ENCODE measurements at places on chromosomes 3 and 15.

DNA sequence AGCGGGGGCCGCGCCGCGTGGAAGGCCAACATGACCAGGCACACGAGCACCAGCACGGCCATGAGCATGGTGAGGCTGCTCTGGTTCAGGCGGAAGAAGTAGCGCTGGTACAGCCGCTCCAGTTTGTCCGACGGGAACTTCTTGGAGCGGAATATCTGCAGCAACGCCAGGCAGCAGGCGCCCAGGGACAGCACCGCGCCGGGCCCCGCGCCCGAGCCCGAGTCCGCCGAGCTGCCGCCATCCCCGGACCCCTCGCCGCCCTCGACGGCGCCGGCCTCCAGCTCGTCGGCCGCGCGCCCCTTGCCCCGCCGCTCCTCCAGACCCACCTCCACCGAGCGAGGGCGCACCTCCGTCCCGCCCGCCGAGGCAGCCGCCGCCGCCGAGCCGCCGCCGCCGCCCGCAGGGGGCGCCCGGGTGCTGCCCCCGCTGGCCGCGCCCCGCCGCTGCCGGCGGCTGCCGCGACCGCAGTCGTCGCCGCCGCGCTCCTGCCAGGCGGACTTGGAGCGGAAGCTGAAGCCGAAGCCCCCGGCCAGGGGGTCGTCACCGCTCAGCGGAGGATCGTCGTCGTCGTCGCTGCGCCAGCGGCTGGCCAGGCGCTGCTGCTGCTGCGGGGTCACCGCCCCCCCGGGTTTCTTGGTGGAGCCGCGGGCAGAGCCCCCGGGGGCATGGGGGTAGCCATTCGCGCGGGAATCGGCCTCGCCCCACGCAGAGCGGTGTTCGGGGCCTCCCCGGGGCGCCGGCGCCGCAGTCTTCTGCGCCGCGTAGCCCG lies 957 bp downstream of the ADCY5 start:
- DNase-seq: peak; percentile 32

- DNase-seq: no peak
These were observed 105.2 kb upstream of the BOC start for GRCh38 chr3:113105966-113106660.

DNA sequence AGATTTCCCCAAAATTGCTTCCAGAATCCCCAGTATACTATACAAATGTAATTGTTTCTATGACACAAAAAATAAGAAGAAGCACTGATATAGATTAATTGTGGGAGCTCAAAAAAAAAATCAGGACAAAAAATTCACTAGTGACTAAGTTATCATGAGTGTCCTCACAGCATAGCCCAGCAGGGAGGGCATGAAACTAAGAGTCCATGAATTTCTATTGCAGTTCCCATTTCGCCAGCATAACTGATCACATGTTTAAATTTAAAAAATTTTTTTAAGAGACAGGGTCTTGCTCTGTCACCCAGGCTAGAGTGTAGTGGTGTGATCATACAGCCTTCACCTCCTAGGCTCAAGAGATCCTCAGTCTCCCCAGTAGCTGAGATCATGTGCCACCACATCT lies 10.6 kb downstream of the NCEH1 start:
- DNase-seq: no peak

DNA sequence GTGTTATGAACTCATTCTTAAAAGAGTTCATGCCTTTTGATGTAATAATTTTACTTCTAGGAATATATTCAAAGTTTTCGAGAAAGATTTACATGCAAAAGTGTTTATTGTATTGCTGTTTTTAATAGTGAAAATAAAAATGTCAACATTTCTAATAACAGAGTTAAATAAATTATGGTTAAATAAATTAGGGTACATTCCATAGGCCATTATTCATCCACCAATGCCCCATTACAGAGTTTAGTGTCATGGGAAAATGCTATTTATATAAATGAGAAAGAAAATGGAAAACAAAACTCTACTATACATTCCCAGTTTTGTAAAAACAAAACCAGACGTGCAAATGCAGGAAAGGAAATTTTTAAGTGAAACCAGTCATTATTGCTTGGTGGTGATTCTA lies 538.1 kb upstream of the TBL1XR1 start:
- no peak for DNase-seq

GRCh38 chr15:50304836-50305235 lies 39.3 kb upstream of the HDC start:
- no peak for DNase-seq

GRCh38 chr3:160450846-160451245 lies 1.3 kb upstream of the TRIM59 start:
- DNase-seq: peak; percentile 89

DNA sequence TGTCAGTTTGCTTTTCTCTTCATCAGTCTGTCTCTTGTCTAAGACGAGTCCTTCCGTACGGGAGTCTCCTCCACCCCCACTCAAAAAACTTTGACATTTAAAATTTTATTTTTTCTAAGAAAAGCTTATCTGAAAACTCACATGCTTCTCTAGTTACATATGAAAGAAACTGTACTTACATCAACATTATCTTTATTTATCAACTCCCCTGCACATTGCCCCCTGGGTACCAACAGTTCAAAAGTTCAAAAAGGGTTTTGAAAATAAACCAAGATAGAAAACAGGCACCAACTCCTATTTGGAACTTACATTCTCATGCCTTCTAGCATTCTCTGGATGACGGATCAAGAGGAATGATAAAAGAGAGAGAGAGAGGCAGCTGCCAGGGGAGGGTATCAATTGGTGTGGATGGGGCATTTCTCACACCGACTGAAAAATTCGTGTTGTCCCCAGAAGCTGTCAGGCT lies 182.5 kb downstream of the FOXP1 start:
- DNase-seq: no peak

- DNase-seq: peak; percentile 79
These were observed 19.1 kb upstream of the TM4SF18 start for GRCh38 chr3:149352556-149352955.

DNA sequence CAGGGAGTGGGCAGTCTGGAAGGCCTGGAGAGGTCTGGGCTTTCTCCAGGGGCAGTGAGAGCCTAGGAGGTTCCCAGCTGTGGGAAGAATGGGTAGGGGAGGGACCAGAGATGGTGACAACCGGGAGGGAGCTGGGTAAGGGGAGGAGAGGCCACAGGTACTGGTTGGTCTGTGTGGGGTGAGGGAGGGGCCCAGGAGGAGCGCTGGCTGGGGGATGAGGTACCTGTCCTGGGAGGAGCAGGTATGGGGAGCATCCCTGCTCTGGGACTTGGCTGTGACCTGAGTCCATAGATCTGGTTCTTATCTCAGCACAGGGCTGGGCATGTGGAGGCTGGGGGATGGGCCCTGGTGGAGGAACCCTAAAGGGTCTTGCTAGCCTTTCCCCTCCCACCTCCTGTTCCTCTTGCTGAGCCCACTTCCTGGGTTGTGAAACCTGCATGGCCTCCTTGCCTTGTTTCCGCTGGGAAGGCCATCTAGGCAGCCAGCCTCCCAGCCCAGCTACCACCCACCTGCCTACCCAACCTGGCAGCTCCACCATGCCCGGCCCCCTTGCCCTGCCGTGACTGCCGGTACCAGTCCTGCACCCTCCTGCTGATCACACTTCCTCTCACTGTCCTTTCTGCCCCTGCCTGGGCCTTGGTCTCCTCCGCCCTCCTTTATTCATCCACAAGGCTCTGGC lies 11.0 kb downstream of the PRKCD start:
- no peak for DNase-seq

DNA sequence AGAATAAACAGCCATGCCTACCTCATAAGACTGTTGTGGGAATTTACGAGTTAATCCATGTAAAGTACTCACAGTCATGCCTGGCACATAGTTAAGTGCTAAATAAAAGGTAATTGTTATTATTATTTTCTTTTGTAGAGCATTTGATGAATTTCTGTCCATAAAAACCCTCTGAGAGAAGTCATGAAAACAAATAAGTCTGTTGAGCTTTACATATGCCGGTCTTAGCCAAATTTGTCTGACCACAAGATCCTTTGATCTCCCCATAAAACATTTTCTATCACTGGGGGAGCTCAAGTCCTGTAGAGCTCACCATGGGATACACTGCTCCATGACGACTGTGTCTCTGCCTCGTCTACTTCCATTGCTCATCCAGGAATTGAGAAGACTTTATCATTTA lies 114.0 kb downstream of the MAGI1 start:
- no peak for DNase-seq

- no peak for DNase-seq
These were observed 77.6 kb upstream of the WNT5A start for GRCh38 chr3:55564726-55565125.

DNA sequence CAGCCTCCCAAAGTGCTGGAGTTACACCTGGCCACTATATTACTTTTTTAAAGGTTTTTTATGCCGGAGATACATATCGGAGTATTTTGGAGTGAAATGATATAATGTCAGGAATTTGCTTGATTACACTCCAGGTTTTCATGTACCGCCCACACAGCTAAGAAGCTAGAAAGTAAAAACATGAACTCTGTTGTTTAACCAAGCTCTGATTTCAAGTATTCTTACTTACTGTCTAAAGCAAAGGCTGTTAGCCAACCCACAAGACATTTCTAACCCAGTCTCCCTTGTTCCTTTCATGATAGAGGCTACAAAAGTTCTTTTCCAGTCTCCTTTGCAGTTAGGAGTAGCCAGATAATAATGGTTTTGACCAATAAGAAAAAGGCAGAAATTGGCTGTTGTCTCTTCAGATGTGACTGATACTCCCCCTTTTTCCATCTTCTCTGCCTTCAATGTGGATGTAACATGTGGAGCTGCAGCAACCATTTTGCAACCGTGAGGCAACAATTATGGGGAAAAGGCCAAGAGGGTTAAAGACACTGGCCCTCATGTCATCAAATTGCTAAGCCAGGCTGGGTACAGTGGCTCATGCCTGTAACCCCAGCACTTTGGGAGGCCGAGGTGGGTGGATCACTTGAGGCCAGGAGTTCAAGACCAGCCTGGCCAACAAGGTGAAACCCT lies 6.1 kb upstream of the CP start:
- DNase-seq: peak; percentile 24

DNA sequence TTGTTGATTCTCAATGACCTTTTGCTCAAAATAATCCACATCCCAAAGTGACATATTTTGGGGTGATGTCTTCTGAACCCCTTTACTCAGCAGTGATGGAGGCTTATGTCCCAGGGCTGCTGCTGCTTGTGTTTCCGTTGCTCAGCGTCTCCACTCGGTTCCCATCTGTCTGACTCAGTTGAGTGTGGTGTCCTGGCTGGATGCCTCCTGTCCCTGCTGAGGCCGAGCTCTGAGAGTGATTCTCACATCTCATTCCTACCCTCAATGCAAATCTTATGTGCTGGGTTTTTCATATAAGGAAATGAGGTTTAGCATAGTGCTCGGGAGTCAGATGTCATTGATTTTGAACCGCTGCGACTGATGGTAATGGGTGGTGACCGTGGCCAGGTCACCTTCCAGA lies 247.4 kb downstream of the GABRG3 start:
- DNase-seq: peak; percentile 62

- DNase-seq: peak; percentile 57
These were observed at the start of gene ALDH1A3 for GRCh38 chr15:100879464-100880138. ALDH1A3 (plus strand) TSS chr15:100879831; CDS start chr15:100879908, 77 bp downstream.

- DNase-seq: no peak
These were observed 60.5 kb upstream of the PRR23C start for GRCh38 chr3:139105154-139105702.

DNA sequence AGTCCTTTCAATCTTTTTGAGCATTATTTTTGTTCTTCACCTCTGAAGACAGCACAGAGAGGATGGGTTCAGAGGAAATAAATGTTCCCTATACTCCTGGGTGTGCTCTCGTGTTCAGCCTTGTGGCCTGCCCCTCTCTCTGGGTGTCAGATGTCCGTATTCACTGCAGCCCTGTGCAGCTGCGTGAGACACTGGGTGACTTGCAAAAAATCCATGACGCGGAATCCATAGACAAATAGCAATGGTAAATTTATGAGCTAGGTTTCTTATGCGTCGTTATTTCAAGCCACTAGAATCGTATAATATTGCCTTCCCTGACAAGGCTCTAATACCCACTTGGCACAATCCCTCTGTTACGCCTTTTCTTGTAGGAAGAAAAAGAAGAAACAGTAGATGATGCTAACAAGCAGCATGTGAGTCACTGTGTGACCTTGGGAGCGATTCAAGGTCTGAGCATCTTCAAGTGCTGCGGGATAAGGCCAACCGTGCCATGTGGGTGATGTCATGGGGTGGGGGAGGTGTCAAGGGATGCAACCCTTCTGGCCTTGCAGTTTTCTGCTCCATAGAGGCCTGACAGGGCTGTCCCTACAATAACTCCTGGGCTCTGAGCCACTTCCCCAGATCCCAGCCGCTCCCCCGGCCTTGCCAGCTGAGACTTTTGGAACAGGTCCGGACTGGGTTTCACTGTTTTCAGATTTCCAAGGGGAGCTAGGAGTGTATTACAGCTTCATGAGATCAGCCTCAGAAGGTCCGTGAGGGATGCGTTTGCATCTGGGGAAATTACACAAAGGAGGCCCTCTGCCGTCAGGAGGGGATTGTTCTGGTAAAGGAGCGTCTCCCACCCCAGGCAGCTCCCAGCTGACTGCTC lies 47.6 kb upstream of the POMGNT2 start:
- peak; percentile 86 for DNase-seq

DNA sequence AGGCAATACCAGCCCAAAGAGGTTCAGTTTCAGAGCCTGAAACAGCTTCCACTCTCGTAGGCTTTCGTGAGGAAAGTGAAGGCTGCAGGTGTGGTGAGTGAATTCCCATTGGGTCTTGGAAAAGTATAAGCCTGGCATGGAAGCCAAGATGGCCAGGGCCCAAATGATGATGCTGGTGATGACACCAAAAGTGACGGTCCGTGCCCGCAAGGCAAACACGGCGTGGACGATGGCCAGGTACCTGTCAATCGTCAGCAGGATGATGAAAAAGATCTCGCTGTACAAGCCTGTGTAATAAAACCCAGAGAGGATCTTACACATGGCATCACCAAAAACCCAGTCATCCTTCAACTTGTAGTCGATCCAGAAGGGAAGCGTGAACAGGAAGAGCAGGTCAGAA lies 4.4 kb downstream of the CCR1 start:
- DNase-seq: no peak

DNA sequence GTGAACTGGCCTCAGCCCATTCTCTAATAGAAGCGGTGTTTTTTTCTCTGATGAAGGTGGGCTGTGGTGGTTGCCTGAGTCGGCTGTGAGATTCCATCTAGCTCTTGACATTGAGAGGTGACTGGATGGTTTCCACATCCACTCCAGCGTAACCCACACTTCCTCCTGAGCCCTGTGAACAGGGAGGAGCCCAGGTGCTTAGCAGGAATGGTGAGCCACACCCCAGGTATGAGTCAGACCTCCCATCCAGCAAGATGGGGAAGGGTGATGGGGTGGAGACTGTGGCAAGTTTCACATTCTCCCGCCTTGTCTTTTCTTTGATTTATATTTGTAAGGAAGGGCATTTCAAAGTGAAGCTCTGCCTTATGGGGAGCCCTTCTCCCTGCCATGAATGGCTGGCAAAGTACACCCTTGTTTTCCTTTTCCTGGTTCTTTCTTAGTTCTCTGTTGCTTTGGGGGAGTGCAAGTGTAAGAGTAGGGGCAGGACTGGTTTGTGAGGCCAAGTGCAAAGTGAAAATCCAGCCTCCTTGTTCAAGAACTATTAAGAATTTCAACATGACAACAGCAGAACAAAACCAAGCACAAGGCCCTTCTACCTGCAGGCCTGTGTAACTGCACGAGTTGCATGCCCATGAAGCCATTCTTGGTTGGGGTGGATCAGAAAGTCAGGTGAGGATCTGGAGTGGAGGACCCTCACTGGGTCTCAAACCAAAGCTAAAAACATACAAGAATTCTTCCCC lies 4.6 kb upstream of the TPRG1 start:
- DNase-seq: no peak

Data from GM23248 (cell line).